ENCODE measurements at places on chromosomes 4 and X.

DNA sequence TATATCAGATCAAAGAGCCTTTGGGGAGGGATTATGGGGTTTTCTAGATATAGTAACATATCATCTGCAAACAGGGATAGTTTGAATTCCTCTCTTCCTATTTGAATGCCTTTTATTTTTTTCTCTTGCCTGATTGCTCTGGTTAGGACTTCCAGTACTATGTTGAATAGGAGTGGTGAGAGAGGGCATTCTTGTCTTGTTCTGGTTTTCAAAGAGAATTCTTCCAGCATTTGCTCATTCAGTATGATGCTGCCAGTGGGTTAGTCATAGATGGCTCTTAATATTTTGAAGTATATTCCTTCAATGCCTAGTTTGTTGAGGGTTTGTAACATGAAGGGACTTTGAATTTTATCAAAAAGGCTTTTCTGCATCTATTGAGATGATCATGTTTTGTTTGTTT is 25.6 kb upstream of the ABCB7 start:
- no peak for DNase-seq

- no peak for DNase-seq
These were observed 3.5 kb downstream of the MRFAP1L1 start for GRCh38 chr4:6706173-6706572.

DNA sequence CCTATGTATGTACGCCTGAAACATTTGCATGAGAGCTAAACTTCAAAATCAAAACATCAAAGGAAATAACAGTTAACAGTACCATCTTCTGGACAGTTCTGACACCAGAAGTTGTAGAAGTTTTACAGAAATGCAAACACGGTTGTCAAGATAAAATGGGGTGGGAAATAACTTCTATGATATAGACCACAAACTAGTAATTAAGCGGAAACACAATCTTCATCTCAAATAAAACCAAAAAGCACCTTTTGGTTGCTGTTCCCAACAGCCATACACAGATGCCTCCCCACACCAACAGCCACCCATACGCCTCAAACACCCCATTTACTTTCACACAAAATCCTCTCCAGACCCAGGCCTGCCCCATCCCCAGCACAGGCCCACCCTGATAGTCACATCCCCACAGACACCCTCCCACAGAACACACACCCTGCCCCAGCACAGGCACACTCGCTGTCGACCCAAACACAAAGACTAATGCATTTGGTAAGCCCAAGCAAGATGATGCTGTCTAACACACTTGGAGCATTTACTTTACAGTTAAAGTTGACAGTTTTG is 64.3 kb downstream of the TAPT1 start:
- DNase-seq: no peak

DNA sequence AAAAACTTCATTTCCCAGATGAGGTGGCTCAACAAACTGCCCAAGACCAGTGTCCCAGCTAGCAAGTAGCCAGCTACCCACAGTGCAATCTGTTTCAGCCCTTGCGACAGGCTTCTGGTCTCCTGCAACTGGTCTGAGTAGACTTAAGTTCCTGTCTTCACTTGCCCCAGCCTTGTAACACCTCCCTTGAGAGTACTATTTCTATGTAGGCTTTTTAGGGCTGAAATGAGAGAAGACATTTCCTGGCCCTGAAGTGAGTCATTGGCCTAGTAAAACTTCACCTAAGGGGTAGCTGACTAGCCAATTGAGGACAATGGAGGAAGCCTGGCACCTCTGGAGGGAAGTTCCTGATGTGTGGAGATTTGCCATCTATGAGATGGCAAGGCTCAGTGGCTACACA is 80.1 kb upstream of the STIM2 start:
- DNase-seq: no peak
